ENCODE measurements at places on chromosomes 7 and 10. TPM values are rescaled to one million over a fixed set of nuclear protein-coding genes. Genes with fewer than 3 reads are reported as not detected.
A peak's percentile ranks its signal among the peaks of the same experiment; 100 is the strongest.

The CYP2C8 gene
- total RNA-seq = 0.16 TPM

The CRYGN gene
- not detected for total RNA-seq

- no peaks in the 10 kb centered on the region for H3K4me1 ChIP-seq
- peaks cover 6% of the 10 kb centered on the region for H3K27me3 ChIP-seq
- no peak for ATAC-seq
- no peak overlapping the region for H3K27ac ChIP-seq
Observed at GRCh38 chr7:4824120-4824775, 37.6 kb downstream of the PAPOLB start.

- peaks cover 65% of the 10 kb centered on the region for H3K4me1 ChIP-seq
- no peaks in the 10 kb centered on the region for H3K27me3 ChIP-seq
- peak overlapping the region; percentile 88 for H3K27ac ChIP-seq
- no peak for ATAC-seq
- peak overlapping the region; percentile 80 for H3K4me3 ChIP-seq
Observed at GRCh38 chr7:139091677-139091996, 17.9 kb downstream of the ZC3HAV1 start.

DNA sequence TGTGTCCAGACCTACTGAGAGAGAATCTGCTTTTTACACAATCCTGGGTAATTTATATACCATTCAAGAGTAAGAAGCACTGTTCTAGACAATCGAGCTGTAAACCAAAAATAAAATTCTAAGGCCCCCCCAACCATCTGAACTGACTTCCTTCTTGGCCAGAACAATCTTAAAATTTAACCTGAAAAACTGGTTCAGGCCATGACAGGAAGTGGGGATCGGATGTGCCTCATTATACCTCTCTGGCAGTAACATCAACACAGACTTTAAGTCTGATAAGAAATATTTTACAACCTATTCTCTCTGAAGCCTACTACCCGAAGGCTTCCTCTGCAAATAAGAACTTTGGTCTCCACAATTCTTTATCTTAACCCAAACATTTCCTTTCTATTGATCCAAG, 75.2 kb upstream of the KIF5B start:
- no peaks in the 10 kb centered on the region for H3K4me1 ChIP-seq
- no peak for ATAC-seq
- no peak overlapping the region for H3K4me3 ChIP-seq
- peak overlapping the region; percentile 28 for H3K27ac ChIP-seq
- no peaks in the 10 kb centered on the region for H3K27me3 ChIP-seq
